RPMI8226 (cell line): ENCODE measurements at places on chromosomes 4 and X.
A peak's percentile ranks its signal among the peaks of the same experiment; 100 is the strongest.

- DNase-seq, result peak; percentile 27
These were observed 3.4 kb upstream of the PCDH7 start for GRCh38 chr4:30716681-30717207.

DNA sequence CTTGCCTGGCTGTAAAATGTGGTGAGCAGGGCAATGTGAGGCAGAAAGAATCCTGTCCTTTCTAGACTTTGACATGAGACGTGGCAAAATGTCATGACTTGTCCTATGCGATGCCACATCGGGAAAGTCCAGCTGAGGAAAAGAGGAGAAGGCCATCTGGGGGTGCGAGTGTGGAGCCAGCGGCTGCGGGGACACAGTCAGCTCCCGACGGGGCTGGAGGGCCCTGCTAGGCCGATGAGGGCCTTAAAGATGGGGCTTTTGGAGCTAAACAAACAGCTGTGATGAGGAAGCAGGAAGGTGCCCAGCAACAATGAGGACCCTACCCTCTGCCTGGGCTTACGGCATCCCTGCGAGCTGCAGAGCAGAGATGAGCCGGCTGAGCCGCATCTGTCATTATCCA is 7.7 kb downstream of the CPZ start:
- no peak for DNase-seq

GRCh38 chr4:6277139-6277802 is 7.6 kb downstream of the WFS1 start:
- DNase-seq, result no peak

GRCh38 chr4:138875891-138876608 is 139.5 kb upstream of the NOCT start:
- DNase-seq, result no peak

DNA sequence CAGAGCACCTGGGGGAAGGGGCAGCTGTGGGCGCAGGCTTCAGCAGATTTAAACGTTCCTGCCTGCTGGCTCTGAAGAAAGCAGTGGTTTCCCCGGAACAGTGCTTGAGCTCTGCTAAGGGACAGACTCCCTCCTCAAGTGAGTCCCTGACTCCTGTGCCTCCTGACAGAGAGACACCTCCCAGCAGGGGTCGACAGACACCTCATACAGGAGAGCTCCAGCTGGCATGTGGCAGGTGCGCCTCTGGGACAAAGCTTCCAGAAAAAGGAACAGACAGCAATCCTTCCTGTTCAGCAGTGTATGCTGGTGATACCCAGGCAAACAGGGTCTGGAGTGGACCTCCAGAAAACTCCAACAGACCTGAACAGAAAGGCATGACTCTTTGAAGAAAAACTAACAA is 68.1 kb downstream of the ZC4H2 start:
- DNase-seq, result no peak

DNA sequence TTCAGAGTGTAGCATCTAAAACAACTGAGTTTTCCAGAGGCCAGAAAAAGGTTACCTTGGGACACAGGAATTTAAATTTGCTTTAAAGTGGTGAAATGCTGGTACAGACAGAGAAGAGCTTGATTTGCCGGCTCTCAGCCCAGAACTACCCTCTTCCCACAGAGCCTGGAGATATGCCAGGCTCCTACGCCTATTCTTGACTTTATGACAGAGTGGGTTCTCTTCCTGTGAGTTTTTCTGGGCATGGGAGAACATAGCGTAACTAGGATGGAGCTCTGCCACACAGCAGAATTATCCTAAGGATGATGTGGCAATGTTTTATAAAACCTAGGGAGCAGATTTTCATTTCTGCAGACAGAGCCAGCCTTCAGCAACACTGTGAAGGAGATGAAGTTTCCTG is 241.8 kb downstream of the GRIA3 start:
- no peak for DNase-seq

GRCh38 chr4:175540151-175540550 is 271.9 kb downstream of the GPM6A start:
- DNase-seq, result no peak

DNA sequence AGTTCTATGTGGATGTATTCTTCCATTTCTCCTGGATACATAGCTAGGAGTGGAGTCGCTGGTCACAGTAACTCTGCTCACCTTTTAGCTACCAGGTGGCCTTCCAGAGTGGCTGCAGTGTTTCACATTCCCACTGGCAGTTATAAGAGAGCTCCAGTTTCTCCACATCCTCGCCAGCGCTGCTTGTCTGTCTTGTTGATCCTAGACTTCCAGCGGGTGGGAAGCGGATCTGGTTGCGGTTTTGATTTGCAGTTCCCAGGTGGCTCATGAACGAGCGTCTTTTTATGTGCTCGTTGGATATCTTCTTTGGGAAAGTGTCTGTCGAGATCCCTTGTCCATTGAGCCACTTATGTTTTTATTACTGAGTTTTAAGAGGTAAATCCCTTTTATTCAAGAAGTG is 11.6 kb downstream of the TACC3 start:
- no peak for DNase-seq

- DNase-seq, result no peak
These were observed 199.3 kb downstream of the TMA16 start for GRCh38 chr4:163693776-163694175.

DNA sequence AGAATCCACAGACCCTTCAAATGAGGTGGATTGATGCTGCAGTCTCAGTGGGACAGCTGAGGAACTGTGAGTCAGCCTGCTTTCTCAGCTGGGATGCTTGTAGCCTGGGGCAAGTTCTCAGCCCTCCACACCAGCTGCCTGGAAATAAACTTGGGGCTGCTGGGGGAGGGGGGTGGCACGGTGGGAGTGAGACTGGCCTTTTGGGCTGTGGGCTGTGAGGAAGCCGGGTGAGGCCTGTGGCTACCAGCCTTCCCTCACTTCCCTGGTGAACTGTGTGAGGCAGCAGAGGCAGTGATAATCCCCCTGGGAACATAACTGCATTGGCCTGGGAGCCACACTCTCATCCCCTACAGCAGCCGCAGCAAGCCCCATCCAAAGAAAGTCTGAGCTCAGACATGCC is 114.5 kb upstream of the GUCY1A1 start:
- no peak for DNase-seq

GRCh38 chrX:3938587-3938986 is 225.1 kb upstream of the PRKX start:
- no peak for DNase-seq

DNA sequence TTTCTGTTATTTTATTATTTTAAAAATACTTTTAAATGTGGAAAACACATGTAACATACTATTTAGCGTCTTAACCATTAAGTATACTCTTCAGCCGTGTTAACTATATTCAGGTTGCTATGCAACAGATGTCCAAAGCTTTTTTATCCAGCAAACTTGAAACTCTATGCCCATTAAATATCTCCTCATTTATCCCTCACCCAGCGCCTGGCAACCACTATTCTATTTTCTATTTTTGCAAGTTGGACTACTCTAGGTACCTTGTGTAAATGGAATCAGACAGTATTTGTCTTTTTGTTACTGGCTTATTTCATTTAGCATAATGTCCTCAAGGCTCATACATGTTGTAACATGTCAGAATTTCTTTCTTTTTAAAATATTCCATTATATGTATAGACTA is 174.6 kb downstream of the PCDH10 start:
- no peak for DNase-seq

DNA sequence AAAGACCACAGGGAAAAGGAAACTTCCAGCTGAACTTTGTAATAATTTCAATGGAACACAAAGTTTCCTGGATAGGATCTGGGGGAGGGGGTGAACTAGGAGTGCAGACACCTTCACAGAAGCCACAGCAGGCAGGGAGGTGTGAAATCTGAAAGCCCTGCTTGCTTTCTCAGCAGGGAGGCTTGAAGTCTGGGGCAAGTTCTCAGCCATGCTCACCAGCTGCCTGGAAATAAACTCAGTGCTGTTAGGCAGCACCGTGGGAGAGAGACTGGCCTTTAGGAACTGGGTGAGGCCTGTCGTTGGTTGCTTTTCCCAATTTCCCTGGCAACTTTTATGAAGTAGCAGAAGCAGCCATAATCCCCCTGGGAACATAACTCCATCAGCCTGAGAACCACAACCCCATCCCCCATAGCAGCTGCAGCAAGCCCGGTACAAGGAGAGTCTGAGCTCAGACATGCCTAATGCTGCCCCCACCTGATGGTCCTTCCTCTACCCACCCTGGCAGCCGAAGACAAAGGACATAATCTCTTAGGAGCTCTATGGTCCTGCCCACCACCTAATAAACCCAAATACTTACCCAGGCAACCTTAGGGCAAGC is 39.2 kb upstream of the NMU start:
- no peak for DNase-seq

- DNase-seq, result no peak
These were observed 11.9 kb upstream of the KIT start for GRCh38 chr4:54645830-54646229.

DNA sequence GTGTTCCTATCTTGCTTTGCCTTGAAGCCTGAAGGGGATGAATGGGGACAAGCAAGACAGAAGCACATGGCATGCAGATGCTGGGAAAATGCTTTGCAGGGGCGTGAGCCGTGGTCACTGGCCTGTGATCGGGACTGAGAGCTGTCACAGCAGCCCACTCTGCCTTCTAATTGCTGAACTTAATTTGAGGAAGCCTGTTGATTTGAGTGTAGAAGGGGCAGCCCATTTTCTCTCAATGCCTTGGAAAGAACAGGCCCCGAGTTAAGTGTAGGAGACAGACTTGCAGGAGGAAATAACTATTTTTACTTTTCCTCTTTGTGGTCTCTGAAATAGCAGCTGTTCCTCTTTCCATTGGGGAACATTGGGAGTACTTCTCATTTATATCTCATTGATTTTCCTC is 26.1 kb upstream of the TBC1D1 start:
- DNase-seq, result no peak

DNA sequence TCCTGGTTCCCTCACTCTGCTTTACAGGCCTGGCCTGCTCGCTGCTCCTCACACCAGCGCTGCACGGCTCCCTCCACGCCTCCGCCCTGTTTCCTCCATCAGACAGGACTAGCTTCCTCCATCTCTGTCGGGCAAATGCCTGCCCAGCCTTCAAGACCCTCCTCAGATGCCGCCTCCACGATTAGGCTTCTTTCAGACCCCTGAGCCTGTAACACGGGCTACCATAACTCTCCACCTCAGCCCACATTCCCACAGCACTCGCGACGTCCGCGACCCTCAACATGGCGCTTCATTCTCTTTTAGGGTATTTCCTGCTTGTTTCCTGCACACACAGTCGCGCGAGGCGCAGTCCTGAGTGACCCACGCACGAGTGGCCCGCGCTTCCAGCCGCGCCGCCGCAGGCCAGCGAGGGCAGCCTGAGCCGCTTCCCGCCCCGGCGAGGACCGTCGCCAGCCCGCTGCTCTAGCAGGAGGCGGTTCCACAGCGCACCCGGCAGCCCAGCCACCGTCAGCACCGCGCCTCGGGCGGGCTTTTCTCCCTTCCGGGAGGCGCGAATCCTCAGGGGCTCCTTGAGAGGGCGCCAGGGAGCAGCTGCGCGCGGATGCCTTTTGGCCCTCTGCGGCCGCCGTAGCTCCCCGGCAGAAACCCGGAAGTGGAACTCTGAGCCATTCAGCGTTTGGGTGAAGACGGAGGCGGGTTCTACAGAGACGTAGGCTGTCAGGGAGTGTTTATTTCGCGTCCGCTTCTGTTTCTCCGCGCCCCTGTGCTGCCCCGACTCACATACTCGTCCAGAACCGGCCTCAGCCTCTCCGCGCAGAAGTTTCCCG is at the start of gene FRG1:
Gene FRG1 (plus strand): TSS at position 695 of the 827 bp plus-strand sequence. CDS start 138 bp downstream, outside the sequence.
- peak; percentile 91 for DNase-seq

GRCh38 chrX:19881559-19881958 is 5.8 kb downstream of the SH3KBP1 start:
- no peak for DNase-seq

GRCh38 chrX:123108513-123109427 is 75.3 kb upstream of the GRIA3 start:
- DNase-seq, result no peak

DNA sequence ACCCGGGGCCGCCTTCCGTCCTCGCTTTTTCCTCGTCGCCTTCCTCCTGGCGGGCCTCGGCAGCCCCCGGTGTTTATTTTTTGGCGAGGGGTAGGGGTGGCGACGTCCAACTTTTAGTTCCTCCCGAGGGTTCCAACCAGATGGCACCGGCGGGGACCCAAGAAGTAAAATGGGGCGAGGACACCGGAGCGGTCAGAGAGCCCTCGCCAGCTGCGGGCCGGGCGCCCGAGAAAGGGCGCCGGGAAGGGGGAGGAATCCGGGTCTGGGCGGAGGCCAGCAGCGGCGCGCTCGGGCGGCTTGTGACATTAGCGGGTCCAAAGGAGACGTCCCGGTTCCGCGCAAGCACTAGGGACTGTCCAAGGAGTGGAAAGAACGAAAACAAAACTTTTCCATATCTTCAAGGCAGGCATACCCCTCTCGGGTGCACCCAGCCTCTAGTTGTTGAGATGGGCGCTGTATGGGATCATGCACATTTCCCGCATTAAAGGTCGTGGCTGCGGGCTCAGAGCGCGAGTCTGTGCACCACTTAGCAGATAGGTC is 691 bp upstream of the USP46 start:
- no peak for DNase-seq

- no peak for DNase-seq
These were observed 813.8 kb upstream of the HTR2C start for GRCh38 chrX:113770071-113770470.

DNA sequence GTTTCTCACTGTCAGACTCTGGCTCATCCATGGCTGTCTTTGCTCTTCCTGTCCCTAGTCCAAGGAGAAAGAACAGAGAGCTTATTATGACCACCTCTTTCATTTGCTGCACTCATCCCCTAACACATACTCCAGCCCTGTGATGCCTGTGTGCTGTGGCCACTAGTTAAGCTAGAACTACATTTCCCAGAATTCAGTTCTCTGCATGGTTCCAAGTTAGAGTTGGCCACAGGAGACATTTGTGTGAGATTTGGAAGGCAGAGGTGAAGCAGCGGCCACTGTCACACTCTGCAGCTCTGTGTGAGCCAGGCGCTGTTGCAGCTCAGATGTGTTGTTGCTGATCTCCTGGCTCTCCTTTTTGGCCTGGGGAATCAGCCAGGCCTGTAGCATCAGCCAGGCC is 188.2 kb upstream of the ATP6AP2 start:
- DNase-seq, result no peak

DNA sequence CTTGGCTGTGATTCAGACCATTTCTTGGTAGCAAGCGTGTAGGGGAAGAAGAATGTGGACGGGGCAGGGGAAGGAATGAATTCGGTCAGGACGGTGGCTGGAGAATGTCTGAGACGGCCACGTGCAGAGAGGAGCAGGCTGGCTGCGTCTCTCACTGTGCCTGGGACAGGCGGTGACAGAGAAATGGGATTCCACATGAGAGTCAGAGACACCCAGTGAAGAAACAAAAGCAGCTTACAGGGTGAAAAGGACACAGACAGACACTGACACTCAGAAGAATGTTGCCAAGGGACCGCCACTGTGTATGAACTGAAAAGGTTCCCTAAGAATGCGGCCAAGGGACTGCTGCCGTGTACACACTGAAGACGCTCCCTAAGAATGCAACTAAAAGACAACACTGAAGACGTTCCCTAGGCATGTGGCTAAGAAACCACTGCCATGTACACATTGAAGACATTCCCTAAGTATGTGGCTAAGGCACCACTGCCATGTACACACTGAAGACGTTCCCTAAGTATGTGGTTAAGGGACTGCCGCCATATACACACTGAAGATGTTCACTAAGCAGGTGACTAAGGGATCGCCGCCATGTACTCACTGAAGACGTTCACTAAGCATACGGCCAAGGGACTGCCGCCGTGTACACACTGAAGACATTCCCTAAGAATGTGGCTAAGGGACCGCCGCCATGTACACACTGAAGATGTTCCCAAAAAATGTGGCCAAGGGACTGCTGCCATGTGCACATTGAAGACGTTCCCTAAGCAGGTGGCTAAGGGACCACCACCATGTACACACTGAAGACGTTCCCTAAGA is 49.1 kb downstream of the DHRSX start:
- DNase-seq, result no peak
